Astrocyte of the cerebellum (primary cell): ENCODE measurements at places on chromosomes 6 and 20.

- DNase-seq, result no peak
Measured at GRCh38 chr20:41048461-41049301, 20.1 kb downstream of the TOP1 start.

GRCh38 chr6:22643780-22644179, 74.4 kb downstream of the HDGFL1 start:
- DNase-seq, result no peak

- DNase-seq, result no peak
Measured at GRCh38 chr20:20525756-20526155, 157.9 kb downstream of the INSM1 start.

DNA sequence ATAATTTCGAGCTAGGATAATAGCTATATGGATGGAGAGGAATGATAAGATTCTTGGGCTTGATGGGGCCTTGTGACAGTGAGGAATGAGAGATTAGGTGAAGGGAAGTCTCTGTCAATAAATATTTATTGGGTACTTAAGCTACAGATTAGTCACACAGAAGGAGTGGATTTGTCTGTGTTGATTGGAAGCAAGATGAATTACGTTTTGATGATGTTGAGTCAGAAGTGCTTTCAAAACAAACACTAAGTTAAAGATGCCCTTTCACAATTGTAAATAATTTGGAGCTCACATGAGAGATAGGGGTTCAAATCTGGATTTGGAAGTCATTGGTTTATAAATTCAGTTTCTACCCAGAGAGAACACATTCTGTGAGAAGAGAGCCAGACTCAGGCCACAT, 834.2 kb downstream of the KIF16B start:
- no peak for DNase-seq

GRCh38 chr6:56079751-56080540, 167.4 kb downstream of the COL21A1 start:
- peak; percentile 54 for DNase-seq
